ENCODE measurements at places on chromosomes 4 and X.
A peak's percentile ranks its signal among the peaks of the same experiment; 100 is the strongest.

- no peak for DNase-seq
Observed at GRCh38 chrX:118552121-118552900, 56.7 kb downstream of the DOCK11 start.

- DNase-seq, result no peak
Observed at GRCh38 chr4:147456706-147457105, 24.2 kb upstream of the EDNRA start.

DNA sequence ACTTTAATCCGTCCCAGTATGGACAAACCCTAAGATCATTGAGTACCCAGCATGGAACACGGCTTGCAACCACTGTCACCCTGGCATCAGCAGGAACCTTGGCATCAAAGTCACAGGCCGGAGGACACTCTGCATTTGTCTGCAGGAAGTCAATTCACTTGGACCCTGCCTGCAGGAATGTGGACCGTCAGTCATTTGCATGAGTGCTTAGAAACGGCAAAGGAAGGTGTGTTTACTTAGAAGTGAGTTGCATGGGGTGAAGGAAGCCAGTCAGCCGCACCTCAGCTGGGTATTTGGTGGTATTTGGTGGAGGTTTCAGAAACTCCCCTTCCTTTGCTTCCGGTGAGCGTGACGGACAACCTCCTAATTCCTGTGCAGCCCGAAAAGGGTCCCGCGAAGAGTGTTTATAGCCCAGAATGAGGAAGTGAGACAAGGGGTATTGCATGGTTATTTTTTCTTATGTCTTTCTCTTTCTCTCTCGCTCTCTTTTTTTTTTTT, 15.5 kb downstream of the P2RY8 start:
- peak; percentile 32 for DNase-seq

DNA sequence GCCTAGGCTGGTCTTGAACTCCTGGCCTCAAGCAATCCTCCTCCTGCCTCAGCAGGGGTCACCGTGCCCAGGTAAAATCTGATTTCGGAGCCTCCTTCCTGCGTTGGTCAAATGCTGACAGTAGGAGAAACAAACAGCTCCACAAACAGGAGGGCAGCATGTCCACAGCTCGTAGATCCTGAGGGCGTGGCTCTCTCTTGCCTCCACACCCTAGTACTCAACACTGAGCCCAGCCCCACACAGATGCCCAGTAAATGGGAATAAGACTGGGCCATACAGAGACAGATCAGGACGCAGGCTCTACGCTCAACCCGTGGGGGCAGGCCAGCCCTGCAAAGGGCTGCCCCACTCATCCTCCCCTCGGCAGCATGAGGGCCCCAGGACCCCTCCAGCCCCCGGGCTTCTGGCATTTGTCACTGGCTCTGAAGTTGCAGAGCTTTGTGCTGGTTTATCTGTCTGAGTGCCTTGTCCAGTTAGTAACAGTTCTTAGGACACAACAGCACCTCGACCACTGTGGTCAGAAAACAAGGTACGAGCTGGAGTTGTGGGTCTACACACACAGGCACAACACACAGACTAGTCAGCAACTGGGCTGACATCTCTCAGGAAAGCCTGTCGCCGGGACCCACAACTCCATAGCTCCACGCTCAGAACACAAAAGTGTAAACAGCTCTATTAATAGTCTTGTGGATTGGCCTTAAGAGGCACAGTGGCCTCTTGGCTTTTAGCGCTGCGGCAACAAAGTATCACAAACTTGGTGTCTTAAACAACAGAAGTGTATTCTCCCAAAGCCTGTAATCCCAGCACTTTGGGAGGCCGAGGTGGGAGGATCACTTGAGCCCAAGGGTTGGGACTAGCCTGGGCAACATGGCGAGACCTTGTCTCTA, 5.2 kb downstream of the TNIP2 start:
- DNase-seq, result no peak

DNA sequence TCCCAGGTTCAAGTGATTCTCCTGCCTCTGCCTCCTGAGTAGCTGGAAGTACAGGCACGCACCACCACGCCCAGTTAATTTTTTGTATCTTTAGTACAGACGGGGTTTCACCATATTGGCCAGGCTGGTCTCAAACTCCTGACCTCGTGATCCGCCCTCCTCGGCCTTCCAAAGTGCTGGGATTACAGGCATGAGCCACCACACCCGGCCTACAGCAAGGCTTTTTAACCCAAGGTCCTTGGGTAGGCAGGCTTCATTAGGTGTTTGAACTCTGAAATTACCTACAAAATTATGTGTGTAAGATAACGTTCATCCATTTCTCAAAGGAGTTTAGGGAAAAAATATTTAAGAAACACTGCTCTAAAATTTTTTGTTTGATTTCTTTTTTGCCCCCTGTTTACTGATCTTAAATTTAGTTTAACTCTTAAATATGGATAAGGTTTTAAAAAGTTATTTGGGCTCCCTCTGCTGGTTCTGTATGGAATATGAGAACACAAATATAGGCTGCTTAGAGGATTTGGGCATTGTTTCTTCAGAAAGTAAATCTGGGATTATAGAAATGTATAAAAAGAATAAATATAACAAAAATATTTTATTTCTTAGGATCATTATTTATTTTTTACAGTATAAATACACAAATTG, 92.8 kb downstream of the CBR4 start:
- no peak for DNase-seq

DNA sequence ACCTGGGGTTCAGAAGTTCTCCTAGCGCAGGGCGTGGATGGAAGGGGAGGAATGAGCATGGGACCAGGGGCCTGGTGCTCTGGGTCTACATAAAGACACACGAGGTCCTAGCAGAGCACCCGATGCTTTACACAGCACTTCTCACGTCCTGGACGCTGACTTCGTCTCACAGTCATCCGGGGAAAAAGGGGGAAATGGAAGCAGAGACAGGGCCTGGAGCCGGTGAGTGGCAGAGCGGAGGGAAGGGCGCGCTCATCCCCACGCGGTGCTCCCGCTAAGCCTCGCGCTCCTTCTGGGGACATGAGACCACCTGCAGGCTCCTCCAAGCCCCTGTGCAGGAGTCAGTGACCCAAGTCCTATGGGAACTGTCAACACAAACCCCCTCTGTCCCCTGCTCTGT, 157.7 kb downstream of the AFAP1 start:
- DNase-seq, result no peak

- DNase-seq, result no peak
Observed at GRCh38 chr4:140308366-140309123, 64.9 kb upstream of the SCOC start.

- no peak for DNase-seq
Observed at GRCh38 chrX:74525116-74525515, 89.3 kb downstream of the RLIM start.

GRCh38 chr4:138967313-138967712, 48.3 kb upstream of the NOCT start:
- DNase-seq, result no peak

Measured in activated CD4-positive, alpha-beta T cell treated with anti-CD3 and anti-CD28 coated beads for 24 hours (primary cell).